NCI-H1694 treated with DMSO at 0.1 percent for 48 hours (cell line): ENCODE measurements at places on chromosomes 7 and 10.

DNA sequence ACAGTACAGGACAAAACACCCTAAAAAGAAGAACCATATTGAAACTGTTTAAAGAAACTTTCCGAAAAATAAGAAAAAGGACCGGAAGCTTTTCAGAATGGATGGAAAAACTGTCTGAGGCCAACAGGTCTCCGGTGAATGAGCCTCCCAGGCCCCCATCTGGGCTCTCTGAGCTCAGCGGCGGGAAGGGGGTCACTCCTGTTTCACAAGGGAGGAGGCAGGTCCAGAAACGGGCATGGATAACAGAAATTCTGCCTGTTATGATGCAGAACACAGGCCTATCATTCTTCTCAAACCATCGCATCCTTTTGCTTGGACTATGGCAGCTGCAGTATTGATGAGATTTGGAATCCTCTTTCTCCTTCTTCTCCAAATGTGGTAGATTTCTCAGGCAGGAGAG lies 58.9 kb upstream of the SHH start:
- DNase-seq, result no peak

- no peak for DNase-seq
Observed at GRCh38 chr7:146355216-146355615, 238.6 kb downstream of the CNTNAP2 start.

DNA sequence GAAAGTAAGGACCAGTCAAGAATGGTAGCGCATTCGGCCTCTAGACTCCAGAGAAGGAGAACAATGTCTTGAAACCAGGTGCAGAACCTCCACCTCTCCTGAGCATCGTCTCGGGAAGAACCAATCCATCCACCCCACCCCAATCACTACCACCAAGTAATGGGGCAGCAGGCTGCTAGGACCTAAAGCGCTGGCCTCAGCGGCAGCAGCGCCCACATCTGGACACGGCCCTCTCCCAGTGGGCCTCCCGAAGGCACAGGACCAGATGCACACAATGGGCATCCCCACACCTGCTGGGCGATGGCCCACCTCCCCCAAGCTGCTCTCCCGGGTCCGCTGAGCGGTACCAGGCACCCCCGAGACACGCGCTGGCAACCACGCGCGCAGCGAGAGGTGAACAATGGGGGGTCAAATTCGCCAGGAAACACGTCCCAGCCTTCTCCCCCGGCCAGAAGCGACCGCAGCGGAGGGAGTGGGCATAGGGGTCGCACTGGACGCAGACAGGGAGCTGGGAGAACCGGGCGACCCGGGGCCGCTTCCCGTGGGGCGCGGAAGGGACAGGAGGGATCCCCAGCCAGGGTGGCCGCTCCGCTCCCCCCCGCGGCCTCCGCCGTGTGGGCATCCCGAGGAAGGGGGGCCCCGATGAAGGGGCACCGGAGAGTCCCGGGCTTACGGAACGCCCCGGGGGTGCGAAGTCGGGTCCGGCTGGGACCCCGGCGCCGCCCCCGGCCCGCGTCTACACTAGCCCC lies 506 bp downstream of the CTTNBP2 start:
- no peak for DNase-seq

GRCh38 chr10:103111918-103112877 lies 80.9 kb downstream of the NT5C2 start:
- no peak for DNase-seq

DNA sequence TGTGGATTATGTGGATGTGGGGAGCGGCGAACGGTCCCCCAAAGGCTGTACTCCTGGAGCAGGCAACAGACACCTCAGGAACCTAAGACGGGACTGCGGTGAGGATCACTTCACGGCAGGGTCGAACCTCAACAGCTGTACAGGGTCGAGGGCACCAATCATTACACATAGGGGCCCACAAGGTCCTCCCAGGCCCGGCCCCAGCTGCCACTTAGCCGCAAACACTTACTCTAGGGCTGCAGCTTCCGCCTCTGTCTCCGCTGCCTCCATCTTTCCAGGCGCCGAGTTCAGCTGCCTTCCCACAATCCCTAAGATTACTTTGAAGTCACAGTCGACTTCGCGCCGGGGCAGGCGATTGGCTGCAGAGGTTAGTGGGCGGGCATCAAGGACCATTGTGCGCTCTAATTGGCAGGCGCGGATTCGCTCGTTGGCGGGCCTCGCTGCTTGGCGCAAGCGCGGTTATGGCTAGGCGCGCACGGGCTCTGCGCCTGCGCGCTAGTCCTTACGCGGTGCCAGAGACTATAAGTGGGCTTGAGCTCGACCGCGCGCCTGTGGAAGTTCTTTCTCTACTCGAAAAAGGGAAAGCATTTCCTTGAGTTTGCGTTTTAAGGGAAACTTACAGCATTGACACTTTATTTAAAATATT lies at the start of gene ZWINT:
Gene ZWINT, minus strand, starts transcription at position 293 of the 646 bp plus-strand sequence. Its CDS starts 23 bp downstream, at position 270.
- DNase-seq, result peak; percentile 94
